Dorsolateral prefrontal cortex (tissue), 122 donors: ENCODE measurements at places on chromosomes 16 and 17. TPM values are rescaled to one million over a fixed set of nuclear protein-coding genes. Genes with fewer than 3 reads are reported as not detected.

The HSF5 gene
- total RNA-seq: 0.14 TPM

The RNF157 gene
- total RNA-seq: 116 TPM

The HS3ST2 gene
- total RNA-seq: 29.8 TPM

The CLEC16A gene
- 43.8 TPM for total RNA-seq

The PABPN1L gene
- not detected for total RNA-seq

The MYH11 gene
- total RNA-seq: 6.1 TPM

The CCT6B gene
- 4.1 TPM for total RNA-seq

The TBC1D3C gene
- total RNA-seq: not detected

The MYOCD gene
- total RNA-seq: 0.53 TPM

The SEZ6L2 gene
- 105 TPM for total RNA-seq

The FNDC8 gene
- not detected for total RNA-seq

The ABCA5 gene
- 89.8 TPM for total RNA-seq

The GAS7 gene
- total RNA-seq: 457 TPM

The LITAFD gene
- total RNA-seq: not detected

The SRCIN1 gene
- 131 TPM for total RNA-seq
